ENCODE measurements at places on chromosomes 1 and 21. TPM values are rescaled to one million over a fixed set of nuclear protein-coding genes. Genes with fewer than 3 reads are reported as not detected.
A peak's percentile ranks its signal among the peaks of the same experiment; 100 is the strongest.

- DNase-seq, result no peak
These were observed 23.6 kb downstream of the XCL2 start for GRCh38 chr1:168520052-168520751.

GRCh38 chr1:12185918-12186678 lies 19.3 kb downstream of the TNFRSF1B start:
- no peak for DNase-seq

DNA sequence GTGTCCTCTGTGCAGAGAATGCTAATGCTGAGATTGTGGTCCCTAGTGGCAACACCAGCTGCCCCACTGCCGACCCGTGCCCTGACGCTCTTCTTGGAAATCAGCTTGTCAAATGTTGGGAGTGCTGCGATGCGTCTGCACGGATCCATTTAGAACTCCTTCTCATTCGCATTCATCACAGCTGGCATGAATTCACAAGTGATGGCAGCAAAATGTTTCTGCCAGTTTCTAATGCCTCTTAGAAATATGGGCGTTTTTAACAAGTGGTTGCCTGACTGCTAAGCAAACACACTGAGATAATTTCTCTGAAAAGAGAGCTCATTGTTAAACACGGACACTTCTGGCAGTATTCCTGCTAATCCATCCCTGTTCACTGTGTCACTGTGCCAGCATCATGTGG lies 131.9 kb upstream of the KCNJ6 start:
- no peak for DNase-seq

DNA sequence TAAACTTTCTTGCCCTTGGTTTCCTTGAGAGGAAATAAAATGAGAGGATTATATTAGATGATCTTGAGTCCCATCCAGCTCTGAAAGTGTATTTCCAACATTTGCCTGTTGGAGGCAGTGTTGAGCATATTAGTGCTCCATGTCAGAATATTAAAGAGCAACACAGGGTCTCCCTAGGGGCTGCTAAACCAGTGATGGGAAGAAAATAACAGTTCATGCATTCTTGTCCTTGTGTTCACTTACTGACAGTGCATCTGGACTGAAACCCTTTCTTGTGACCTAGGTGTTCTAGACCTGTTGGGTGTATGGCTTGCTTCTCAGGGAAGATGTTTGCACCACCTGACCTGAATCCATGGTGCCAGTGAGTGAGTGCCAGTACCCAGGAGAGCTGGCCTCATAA lies 124.7 kb upstream of the KIAA0040 start:
- DNase-seq, result no peak

GRCh38 chr1:66383168-66383567 lies 150.8 kb upstream of the SGIP1 start:
- no peak for DNase-seq

GRCh38 chr1:36988741-36989193 lies 45.5 kb downstream of the GRIK3 start:
- no peak for DNase-seq

DNA sequence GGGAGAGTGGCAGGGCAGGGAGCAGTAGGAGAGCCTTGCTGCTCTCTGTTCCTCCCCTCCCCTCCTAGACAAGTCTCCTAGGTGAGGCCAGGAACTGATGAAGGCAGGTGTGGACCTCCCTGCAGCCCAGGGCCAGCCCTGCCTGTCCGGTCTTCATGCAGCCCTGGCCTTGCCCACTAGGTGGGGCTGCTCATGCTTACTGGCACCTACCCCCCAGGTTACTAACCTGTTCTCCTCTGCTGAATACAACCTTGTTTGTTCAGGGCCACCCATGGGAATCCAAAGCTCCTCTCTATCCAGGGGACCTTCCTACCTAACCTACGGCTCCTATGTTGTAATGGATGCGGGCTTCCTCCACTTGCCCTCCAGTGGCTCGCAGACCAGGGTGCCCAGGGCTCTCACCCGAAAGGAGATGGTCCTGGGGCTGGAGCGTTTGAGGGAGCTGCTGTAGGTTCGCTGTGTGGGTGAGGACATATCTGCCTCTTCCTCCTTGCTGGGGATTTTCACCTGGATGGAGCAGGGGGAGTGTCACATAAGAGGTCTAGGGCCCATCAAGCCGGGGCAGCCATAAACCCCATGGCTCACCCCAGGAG lies 7.9 kb upstream of the TNNT2 start:
- peak; percentile 82 for DNase-seq

The TSNAX gene
- total RNA-seq, result 23.5 TPM

DNA sequence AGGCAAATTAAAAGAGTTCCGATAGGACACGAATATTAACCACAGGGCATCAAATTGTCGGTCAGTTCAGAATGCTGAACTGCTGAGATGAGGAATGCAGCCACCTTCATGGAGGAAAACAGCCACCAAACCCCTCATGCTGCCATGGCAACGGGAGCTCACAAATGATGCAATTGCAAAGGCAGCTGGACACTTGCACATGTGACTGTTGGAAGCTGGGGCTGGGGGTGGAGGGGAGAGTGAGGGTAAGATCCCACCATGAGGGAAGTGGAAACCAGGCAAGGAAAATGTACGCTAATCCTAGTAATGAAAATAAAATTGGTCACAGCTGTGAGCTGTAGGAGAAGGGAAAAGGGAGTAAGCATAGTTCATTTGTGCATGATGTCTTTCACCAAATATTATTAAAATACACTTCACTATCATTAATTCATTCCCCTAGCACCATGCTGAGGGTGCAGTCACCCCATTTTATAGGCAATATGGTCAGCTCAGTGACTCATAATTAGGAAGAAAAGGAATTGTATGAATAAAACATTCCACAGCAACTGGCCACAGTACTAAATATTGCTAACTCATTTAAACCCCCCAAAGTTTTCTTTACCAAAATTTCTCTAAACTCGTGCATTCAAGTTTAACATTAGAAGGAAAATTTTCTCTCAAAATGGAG lies 15.3 kb downstream of the BECN2 start:
- no peak for DNase-seq

DNA sequence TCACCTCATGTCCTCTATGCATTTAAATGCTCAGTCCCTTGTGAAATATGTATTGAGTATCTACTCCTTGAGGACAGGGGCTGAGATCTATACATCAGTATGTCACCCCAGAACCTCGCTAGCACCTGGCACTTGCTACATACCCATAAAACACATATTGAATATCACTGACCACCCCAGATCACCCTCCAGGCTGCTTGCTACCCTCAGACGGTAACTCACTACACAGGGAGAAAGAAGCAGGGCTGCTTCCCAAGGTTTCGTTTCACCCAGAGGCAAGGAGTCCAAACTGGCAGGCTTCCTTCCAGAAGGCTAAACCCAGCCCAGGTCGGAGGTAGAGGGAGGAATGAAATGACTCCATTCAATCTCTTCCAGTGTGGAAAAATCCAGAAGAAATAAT lies 8.5 kb downstream of the INKA2 start:
- DNase-seq, result no peak

The SDC3 gene
- 33.7 TPM for total RNA-seq

DNA sequence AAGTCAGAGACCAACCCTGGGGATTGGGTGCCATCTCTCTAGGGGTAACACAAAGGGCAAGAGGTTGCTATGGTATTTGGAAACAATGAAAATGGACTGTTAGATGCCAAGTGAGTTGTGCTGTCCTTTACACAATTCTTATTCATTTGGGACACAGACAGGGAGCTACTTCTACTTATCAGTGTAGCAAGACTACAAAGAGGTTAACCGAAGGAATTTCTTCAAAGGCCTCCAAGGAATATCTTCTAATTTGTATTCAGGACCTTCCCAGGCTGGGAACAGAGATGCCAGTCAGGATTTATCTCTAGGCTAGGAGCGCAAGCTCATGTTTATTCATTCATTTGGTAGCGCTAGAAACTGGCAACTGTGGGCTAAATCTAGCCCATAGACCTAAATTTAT lies 2.6 kb downstream of the NAXE start:
- DNase-seq, result no peak

The CTSK gene
- total RNA-seq, result 4.7 TPM

The CNR2 gene
- not detected for total RNA-seq

DNA sequence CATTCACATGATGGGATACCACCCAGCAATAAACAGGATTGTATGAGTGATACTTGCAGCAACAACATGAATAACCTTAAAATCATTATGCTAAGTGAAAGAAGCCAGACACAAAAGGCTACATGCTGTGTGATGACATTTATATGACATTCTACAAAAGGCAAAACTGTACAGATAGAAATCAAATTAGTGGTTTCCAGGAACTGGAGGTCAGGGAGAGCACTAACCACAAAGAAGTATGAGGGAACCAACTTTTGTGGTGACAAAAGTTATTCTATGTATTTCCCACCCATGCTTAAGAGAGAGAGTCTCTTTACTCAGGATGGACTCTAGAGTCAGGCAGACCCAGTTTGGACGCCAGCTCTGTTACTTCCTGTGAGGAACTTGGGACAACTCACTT lies 364.5 kb upstream of the DAB1 start:
- DNase-seq, result no peak

DNA sequence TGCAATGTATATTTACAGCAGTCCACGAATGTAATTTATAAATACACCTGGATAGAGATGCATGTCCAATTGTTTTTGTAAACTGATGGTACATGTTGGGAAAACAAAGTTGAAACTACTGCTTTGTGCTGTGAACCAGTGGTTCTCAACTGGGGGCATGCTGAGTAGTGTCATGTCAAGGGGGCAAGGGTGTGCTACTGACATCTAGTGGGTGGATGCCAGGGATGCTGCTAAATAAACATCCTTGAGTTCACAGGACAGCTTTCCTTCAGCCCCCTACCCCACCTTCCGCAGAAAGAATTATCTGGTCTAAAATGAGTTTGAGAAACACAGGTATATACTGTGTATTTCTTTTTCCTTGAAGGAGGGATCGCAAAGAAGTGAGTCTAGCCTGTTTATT lies 95.9 kb downstream of the RASAL2 start:
- no peak for DNase-seq

The LINGO4 gene
- not detected for total RNA-seq

The ANXA9 gene
- total RNA-seq, result 10.6 TPM

The NPR1 gene
- 0.53 TPM for total RNA-seq

DNA sequence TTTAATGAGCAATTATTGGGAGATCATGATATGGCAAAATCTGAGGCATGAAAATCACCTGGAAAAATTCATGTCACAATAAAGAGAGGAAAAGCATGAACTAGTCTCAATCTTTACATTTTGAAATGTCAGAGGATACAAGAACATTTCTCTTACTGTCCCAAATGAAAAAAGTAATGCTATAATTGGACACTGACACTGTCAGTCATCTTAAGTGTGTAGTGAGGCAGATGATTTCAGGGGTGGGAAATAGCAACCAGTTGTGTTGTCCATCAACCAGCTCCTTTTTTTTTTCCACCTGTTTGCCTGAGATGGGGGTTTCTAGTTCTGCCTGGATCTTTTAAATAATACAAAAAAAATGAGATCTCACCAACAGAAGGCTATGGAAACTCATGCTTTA lies 646.2 kb downstream of the KCNT2 start:
- no peak for DNase-seq

The PRMT2 gene
- 64.5 TPM for total RNA-seq

The CFH gene
- total RNA-seq, result 3.8 TPM

DNA sequence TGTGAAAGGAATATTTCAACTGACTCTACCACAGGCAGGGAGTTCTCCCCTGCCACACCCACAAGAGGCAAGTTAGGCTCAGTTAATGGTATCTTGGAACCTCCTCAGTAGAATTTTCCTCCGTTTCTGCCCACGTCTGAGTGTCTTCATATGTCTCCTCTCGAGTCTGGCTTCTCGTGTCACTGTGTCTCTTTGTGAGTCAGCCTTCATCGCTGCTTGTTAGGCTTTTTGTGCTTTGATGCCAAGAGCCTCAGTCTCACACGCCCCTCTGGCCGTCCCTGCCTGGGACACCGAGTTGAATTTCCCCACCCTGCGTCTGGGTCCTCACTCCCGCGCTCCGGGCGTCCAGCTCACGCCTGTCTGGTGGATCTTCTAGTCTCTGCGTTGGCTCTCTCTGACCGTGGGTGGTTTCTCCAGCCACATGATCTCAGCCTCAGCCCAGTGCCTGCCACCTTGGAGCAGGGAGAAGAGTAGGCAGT lies 125.7 kb upstream of the GADD45A start:
- DNase-seq, result no peak

The MNDA gene
- not detected for total RNA-seq

DNA sequence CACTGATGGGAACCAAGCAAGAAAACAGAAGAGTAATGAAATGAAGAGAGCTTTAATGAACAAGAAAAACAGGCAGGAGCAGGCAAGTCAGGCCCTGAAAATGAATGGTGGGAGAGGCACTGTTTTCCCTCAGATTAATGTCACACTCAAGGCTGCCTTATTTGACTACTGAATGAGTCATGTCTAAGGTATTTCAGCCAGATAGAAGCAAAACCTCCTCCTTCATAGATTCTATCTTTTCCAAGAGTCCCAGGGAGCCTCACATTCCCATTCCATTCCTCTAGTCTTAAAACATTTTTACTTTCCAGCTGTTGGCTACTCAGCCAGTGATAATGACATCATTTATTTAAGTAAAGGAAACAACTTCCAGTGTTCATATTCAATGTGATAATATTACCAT lies 228.4 kb upstream of the NRIP1 start:
- peak; percentile 85 for DNase-seq

Data from PC-9 (cell line).